ENCODE measurements at places on chromosomes 2 and 18. TPM values are rescaled to one million over a fixed set of nuclear protein-coding genes. Genes with fewer than 3 reads are reported as not detected.

The ASXL3 gene
- total RNA-seq: 6.7 TPM

The CXCR4 gene
- 3.2 TPM for total RNA-seq

DNA sequence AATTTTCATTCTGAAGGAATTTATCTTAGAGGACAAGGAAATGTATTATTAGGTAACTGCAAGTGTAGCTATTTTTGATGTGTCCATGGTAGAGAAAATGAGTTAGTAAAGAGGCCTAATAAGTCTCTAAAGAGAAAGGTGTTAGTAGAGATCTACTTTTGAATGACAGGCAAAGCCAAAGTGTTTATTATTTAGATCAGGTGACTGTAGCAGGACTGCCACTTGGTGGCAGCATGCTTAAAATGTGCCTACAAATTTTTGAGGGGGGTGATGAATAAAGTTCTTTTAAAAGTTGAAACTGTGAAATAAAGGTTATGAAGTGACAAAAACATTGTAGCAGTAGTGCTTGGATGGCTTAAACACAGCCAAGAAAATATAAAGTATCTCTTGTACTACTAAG is 421.5 kb upstream of the MEIS1 start:
- no peak for DNase-seq
- no peaks in the 10 kb centered on the region for H3K4me1 ChIP-seq
- H3K27me3 ChIP-seq: no peaks in the 10 kb centered on the region
- H3K27ac ChIP-seq: no peak overlapping the region
- H3K36me3 ChIP-seq: no peaks in the 10 kb centered on the region

GRCh38 chr18:62937065-62937464 is 221.7 kb downstream of the PHLPP1 start:
- no peak for DNase-seq
- no peak overlapping the region for H3K4me3 ChIP-seq
- no peaks in the 10 kb centered on the region for H3K27me3 ChIP-seq
- peak overlapping the region; percentile 28 for H3K27ac ChIP-seq
- no peaks in the 10 kb centered on the region for H3K36me3 ChIP-seq
- peaks cover 32% of the 10 kb centered on the region for H3K4me1 ChIP-seq

DNA sequence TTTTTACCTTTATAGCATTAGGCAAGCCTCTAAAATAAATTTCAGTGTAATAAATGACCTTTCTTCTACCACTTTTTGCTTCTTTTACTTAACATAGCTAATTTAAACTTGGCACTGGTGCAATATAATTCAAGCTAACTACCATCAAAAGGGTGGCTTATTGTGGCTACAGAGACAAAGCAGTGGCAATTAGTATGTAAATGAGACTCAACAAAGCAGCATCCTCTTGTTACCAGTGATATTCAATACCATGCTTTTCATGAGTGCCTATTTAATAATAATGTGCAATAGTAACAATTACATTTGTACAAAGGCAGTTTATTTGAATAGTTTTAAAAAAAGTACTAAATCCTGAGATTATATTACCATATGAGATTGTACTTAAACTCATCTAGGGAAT is 93.4 kb downstream of the SOS1 start:
- no peak for DNase-seq
- H3K36me3 ChIP-seq: peaks cover 24% of the 10 kb centered on the region
- no peaks in the 10 kb centered on the region for H3K4me1 ChIP-seq

DNA sequence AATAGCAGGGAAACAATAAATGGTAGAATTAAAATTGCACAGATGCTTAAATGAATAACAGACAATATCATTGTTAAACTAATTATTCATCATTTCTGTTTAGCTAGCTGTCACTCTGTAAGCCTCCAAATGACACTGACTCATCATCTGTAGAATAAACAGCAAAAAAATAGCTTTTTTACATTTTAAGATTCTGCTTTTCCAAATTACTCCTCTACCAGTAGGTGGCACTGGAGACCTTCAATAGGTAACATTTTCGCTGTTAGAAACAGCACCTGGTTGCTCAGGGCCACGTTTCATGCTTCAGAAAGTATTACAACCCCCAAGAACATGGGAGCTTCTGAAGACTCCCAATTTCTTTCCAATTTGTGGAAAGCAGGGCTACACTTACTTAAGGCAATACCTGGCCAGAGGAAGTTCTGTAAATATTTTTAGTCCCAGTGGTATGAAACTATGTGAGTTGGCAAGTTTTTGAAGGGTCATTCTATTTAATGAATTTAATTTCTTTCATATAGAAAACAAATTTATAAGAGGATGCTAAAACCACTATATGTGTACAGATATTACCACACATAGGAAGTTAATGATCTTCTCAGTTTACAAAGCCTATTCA is 45.4 kb downstream of the TTN start:
- peaks cover 30% of the 10 kb centered on the region for H3K4me1 ChIP-seq
- H3K27ac ChIP-seq: no peak overlapping the region
- no peak overlapping the region for H3K4me3 ChIP-seq
- H3K36me3 ChIP-seq: peaks cover 88% of the 10 kb centered on the region
- no peaks in the 10 kb centered on the region for H3K27me3 ChIP-seq

GRCh38 chr2:207253666-207254345 is 88.1 kb upstream of the KLF7 start:
- no peak for DNase-seq
- no peak overlapping the region for H3K4me3 ChIP-seq
- H3K27ac ChIP-seq: no peak overlapping the region
- peaks cover 29% of the 10 kb centered on the region for H3K4me1 ChIP-seq

DNA sequence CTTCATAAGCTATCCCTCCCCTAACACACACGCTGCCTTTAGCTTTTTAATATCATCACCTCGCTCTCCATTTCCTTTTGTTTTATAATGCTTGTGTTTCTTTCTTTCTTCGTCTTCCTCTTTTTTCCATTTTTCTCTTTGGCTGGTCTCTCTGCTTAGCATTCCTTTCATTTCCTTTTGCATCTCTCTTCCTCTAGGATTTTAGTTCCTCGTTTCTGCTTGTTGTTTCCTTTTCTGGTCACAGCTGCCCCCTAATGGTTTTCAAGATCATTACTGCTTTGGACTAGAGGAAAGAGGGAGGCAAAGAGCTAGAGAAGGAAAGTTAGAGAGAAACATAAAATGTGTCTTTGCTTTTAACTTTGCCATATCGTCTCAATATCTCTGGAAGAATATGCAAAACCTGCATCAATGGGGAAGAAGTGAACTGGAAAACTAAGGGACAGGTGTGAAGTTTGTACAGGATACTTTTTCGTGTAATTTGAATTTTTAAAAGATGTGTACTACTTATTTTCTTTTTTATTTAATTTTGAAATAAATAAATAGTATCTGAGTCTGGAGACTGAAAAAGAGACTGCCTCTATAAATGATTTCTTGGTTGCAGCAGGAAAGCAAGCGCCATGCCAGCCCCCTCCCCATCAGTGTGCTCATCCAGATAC is 6.3 kb upstream of the NRP2 start:
- peaks cover 32% of the 10 kb centered on the region for H3K27me3 ChIP-seq
- DNase-seq: no peak
- H3K4me3 ChIP-seq: no peak overlapping the region
- H3K27ac ChIP-seq: no peak overlapping the region
- peaks cover 5% of the 10 kb centered on the region for H3K4me1 ChIP-seq
- no peaks in the 10 kb centered on the region for H3K36me3 ChIP-seq

DNA sequence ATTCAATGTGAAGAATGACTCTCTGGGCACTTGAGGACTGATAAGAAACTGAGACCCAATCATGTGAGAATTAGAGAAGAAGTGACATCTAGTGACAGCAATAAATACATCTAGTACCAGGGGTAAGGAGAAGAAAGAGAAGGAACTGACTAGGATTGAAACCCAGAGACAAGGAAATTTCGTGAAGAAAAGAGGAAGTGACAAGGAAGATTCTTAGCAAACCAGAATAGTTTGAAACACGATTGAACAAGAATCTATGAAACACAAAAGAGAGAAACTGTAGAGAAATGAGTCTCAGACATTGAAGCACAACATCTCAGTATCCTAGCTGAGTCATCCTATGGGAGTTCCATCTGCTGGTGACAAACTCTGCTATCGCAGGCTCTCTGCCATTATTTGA is 571.9 kb upstream of the PKDCC start:
- H3K36me3 ChIP-seq: no peaks in the 10 kb centered on the region
- peak overlapping the region; percentile 4 for H3K27ac ChIP-seq
- no peak for DNase-seq
- peaks cover 7% of the 10 kb centered on the region for H3K4me1 ChIP-seq
- no peaks in the 10 kb centered on the region for H3K27me3 ChIP-seq

DNA sequence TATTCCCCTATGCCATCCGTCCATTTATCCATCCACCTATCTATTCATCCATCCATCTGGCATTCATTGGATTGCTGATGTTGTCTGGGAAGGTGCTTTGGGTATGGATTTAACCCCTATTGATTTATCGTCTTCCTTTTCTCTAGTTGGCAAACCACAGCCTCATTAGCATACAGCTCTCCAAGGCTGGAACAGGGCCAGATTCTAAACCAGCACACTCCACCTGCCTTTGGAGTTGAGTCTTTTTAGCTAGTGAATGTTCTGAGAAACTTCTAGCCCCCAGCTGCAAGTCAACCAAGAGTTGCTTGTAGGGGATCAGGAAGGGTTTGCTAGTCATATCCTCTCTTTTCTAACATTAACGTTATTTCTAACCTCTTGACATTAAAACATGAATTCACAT is 90.7 kb downstream of the NRP2 start:
- no peak overlapping the region for H3K27ac ChIP-seq
- DNase-seq: no peak
- peaks cover 7% of the 10 kb centered on the region for H3K4me1 ChIP-seq
- H3K27me3 ChIP-seq: peaks cover 32% of the 10 kb centered on the region
